ENCODE measurements at places on chromosomes 12 and 14. TPM values are rescaled to one million over a fixed set of nuclear protein-coding genes. Genes with fewer than 3 reads are reported as not detected.

GRCh38 chr14:38342803-38343202 is 86.9 kb upstream of the CLEC14A start:
- peaks cover 15% of the 10 kb centered on the region for H3K4me1 ChIP-seq
- H3K27me3 ChIP-seq: no peaks in the 10 kb centered on the region

DNA sequence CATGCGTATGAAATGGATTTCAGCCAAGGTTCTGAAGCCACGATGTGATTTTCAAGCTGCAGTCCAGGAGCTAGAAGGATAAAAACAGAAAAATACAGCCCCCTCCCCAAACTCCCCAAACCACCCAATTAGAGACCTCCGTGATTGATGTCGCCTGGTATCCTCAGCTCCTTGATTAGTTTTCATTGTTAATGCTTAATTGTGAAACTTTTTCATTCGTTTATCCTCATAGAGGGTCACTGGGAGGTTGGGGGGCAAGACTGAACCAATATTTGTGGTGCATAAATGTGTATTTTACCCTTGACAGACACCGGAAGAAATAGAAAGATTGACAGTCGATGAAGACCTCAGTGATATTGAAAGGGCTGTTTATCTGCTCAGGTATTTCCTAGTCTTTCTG is 1.6 kb downstream of the PPP4R4 start:
- H3K4me1 ChIP-seq: no peaks in the 10 kb centered on the region
- no peak for DNase-seq
- no peaks in the 10 kb centered on the region for H3K36me3 ChIP-seq
- H3K27ac ChIP-seq: no peak overlapping the region
- H3K27me3 ChIP-seq: peaks cover 29% of the 10 kb centered on the region

DNA sequence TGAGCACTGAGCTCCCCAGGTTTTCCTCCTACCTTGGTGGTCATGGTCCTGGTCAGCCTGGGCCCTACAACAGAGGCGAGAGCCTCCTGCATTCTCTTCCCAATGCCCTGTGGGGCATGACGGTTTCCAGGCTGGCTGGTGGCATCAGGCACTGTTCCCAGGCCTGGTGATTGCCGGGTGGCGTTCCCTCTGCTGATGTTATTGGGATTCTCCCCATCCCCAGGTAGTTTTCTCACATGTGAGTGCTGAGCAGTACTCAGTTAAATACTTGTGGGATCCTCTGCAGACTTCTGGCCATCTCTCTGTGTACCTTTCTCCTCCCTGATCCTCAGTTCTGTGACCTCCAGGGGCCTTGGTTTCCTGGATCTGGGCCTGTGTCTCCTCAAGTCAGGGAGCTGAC is 15.8 kb downstream of the C1R start:
- H3K4me1 ChIP-seq: peaks cover 4% of the 10 kb centered on the region
- peaks cover 27% of the 10 kb centered on the region for H3K27me3 ChIP-seq
- no peak for DNase-seq
- no peak overlapping the region for H3K27ac ChIP-seq
- H3K4me3 ChIP-seq: no peak overlapping the region
- H3K36me3 ChIP-seq: no peaks in the 10 kb centered on the region

GRCh38 chr12:105852951-105853350 is 285.8 kb downstream of the NUAK1 start:
- no peaks in the 10 kb centered on the region for H3K27me3 ChIP-seq
- no peak for DNase-seq
- H3K27ac ChIP-seq: no peak overlapping the region
- no peaks in the 10 kb centered on the region for H3K36me3 ChIP-seq

DNA sequence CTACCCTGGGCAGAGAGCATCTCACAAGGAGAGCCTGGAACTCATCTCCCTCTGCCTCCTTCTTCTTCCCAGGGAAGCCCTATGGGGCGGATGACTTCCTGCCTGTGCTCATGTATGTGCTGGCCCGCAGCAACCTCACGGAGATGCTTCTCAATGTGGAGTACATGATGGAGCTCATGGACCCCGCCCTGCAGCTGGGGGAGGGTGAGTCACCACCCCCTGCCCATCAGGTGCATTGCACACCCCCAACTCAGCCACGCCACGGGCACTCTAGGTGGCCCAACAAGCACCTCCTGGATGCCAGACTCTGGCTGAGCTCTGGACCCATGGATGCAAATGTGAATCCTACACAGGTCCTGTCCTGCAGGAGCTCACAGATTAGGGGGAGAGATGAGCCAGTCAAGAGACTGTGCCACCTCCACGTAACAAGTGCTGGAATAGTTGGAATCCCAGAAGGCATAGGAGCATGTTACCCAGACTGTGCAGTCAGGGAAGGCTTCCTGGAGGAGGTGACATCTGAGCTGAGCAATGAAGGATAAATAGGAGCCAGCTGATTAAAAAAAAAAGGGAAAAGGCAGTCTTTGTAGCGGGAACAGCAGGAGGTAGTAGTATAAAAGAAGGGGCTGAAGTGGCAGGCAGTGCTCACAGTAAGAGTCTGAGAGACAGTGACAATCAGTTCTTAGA is 71.9 kb downstream of the LGMN start:
- H3K4me1 ChIP-seq: peaks cover 6% of the 10 kb centered on the region
- no peaks in the 10 kb centered on the region for H3K36me3 ChIP-seq
- no peak for DNase-seq
- H3K4me3 ChIP-seq: no peak overlapping the region
- H3K27me3 ChIP-seq: no peaks in the 10 kb centered on the region

GRCh38 chr14:67583711-67584644 is 16.1 kb downstream of the PIGH start:
- no peak overlapping the region for H3K4me3 ChIP-seq
- H3K27me3 ChIP-seq: no peaks in the 10 kb centered on the region
- H3K27ac ChIP-seq: no peak overlapping the region
- peak; percentile 20 for DNase-seq
- no peaks in the 10 kb centered on the region for H3K4me1 ChIP-seq

DNA sequence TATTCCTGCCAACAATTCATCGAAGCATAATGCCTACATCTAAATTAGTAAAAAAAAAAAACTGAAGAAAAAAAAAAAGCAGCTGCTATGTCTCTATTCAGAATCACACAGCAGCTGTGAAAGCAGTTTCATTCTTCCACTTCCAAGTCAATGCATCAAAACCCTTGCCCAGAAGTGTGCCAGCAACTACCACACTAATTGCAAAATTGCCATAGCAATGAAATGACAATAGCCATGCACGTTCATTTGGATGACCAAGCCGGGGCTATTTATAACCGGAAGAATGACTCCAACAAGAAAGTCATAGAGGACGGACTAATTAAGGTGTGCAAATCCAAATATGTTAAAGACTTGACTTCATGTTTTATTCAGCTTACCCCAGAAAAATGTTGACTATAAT is 42.5 kb downstream of the SLC2A13 start:
- H3K36me3 ChIP-seq: no peaks in the 10 kb centered on the region
- no peaks in the 10 kb centered on the region for H3K27me3 ChIP-seq
- no peaks in the 10 kb centered on the region for H3K4me1 ChIP-seq
- DNase-seq: peak; percentile 34

DNA sequence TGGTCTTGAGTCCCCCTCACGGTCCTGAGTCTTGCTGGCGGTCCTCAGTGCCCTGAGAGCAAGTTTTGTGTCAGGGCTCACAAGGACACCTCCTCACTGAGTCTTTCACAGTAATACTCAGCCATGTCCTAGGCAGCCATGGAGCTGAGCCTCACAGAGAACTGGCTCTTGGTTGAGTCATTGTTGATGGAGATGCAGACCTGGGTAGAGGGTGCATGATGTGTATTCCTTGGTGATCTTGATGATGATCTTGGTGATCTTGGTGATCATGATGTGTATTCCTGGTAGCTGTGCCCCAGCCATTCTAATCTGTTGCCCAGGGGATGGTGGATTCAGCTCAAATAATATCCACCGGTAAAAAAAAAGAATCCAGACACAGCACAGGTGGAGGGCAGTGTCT is 495.4 kb downstream of the TMEM121 start:
- DNase-seq: no peak
- H3K27ac ChIP-seq: no peak overlapping the region
- H3K36me3 ChIP-seq: no peaks in the 10 kb centered on the region

DNA sequence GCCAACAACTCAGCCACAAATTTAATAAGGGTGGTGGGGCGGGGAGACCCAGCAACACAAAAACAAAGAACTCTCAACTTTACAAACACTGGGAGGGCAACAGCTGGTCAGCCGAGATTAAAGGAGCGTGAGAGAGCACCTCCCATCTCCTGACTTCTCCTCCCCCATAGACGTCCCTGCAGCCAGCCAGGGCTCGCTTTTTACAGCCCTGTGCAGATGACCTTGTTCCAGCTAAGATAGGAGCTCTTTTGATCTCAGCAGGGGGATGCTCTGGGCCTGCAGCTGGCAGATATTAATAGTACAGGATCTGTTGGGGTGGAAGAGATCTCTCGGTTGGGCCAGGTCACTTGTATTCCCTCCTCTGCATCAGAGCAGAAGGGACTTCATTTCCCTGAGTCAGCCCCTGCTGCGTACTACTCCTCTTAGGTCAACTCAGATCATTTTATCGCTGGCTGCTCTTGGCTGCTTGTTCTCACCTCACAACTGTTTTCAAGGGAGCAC is 475.8 kb downstream of the RAD51B start:
- DNase-seq: no peak
- no peak overlapping the region for H3K4me3 ChIP-seq

GRCh38 chr14:90720336-90720735 is 95.9 kb downstream of the TTC7B start:
- H3K36me3 ChIP-seq: no peaks in the 10 kb centered on the region
- H3K27ac ChIP-seq: no peak overlapping the region
- no peak overlapping the region for H3K4me3 ChIP-seq

DNA sequence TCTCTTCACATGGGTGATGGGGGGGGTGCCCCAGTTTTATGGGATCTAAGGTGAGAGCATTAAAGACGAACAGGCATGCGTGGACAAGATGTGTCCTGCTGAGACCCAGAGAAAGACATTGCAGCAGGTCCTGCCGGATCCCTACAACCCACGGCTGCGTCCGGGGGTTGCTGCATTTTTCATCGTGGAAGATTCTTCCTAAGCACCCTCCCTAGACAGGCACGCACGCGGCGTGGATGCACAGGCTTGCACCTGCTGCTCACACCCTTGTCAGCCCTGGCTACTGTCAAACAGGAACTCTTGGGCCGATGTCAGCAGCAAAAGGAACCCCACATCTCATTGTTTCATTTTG is 280.6 kb upstream of the RTL1 start:
- H3K4me1 ChIP-seq: no peaks in the 10 kb centered on the region
- no peak overlapping the region for H3K4me3 ChIP-seq
- peaks cover 14% of the 10 kb centered on the region for H3K27me3 ChIP-seq
- H3K36me3 ChIP-seq: no peaks in the 10 kb centered on the region
- H3K27ac ChIP-seq: no peak overlapping the region

- H3K36me3 ChIP-seq: no peaks in the 10 kb centered on the region
- peaks cover 18% of the 10 kb centered on the region for H3K4me1 ChIP-seq
- H3K4me3 ChIP-seq: no peak overlapping the region
- DNase-seq: no peak
- no peaks in the 10 kb centered on the region for H3K27me3 ChIP-seq
Measured at GRCh38 chr12:104747955-104748354, 210.1 kb downstream of the SLC41A2 start.

- no peak overlapping the region for H3K27ac ChIP-seq
- no peaks in the 10 kb centered on the region for H3K36me3 ChIP-seq
- no peaks in the 10 kb centered on the region for H3K4me1 ChIP-seq
- H3K4me3 ChIP-seq: no peak overlapping the region
- no peak for DNase-seq
Measured at GRCh38 chr12:5914387-5915149, 30.5 kb downstream of the ANO2 start.

DNA sequence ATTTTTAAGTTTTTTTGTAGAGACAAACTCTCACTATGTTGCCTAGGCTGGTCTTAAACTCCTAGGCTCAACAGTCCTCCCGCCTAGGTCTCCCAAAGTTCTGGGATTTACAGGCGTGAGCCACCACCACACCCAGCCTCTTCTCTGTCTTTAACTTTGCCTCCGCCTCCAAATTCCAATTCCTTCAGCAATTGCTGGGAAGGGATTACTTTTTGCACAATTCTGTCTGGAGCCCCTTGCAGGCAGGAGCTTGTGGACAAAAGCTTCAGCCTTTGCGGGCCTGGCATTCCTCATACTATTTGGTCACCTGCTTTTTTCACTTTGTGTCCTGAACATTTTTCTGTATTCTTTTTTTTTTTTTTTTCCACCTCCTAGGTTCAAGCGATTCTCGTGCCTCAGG is 26.0 kb downstream of the SH2B3 start:
- peaks cover 3% of the 10 kb centered on the region for H3K36me3 ChIP-seq
- no peaks in the 10 kb centered on the region for H3K27me3 ChIP-seq
- peak overlapping the region; percentile 8 for H3K27ac ChIP-seq
- peaks cover 61% of the 10 kb centered on the region for H3K4me1 ChIP-seq
- DNase-seq: no peak

DNA sequence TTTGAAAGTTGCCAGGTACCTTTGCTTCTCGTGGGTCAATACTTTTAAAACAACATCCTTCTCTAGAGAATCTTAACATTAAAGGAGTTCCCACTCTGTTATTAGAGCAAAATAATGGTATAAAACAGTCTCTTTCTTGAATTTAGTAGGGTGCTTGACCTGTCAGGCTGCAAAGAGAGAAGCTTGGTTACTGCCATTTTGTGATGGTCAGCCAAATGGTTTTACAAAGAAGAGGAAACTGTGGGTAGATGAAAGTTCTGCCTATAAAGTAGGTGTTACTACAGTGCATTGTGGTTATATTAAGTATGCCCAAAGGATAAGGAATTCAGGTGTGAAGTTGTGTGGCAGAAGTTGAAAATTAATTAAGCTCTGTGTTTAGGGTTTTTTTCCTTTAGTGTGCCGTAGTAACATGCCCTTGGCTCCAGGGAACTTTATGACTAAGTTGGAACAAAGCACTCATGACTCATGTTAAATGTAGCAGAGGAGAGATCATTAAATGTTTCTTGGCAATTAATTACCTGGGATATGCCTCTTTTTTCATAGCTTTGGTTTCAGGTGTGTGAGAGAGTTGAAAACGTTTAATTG is 354.0 kb upstream of the KITLG start:
- peaks cover 3% of the 10 kb centered on the region for H3K4me1 ChIP-seq
- peak; percentile 71 for DNase-seq
- H3K27ac ChIP-seq: no peak overlapping the region
- no peaks in the 10 kb centered on the region for H3K27me3 ChIP-seq
- H3K4me3 ChIP-seq: no peak overlapping the region

GRCh38 chr14:47526591-47527244 is 148.7 kb downstream of the MDGA2 start:
- no peaks in the 10 kb centered on the region for H3K4me1 ChIP-seq
- no peaks in the 10 kb centered on the region for H3K27me3 ChIP-seq
- DNase-seq: no peak
- H3K36me3 ChIP-seq: no peaks in the 10 kb centered on the region
- no peak overlapping the region for H3K27ac ChIP-seq

DNA sequence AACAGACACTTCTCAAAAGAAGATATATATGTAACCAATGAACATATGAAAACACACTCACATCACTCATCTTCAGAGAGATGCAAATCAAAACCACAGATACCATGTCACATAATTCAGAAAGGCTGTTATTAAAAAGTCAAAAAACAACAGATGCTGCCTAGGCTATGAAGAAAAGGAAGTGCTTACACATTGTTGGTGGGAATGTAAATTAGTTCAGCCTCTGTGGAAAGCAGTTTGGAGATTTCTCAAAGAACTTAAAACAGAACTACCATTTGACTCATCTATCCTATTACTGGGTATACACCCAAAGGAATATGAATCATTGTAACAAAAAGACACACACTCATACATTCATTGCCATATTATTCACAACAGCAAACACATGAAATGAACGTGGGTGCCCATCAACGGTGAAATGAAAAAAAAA is 35.1 kb downstream of the EIF2S3B start:
- no peaks in the 10 kb centered on the region for H3K4me1 ChIP-seq
- DNase-seq: peak; percentile 8
- H3K4me3 ChIP-seq: no peak overlapping the region
- no peak overlapping the region for H3K27ac ChIP-seq
- H3K36me3 ChIP-seq: no peaks in the 10 kb centered on the region

The KRT75 gene
- total RNA-seq: not detected

The NFYB gene
- total RNA-seq: 14.8 TPM

The LRRK2 gene
- 0.02 TPM for total RNA-seq

The ADGRD1 gene
- total RNA-seq: 3.9 TPM

The KRT2 gene
- not detected for total RNA-seq

The TMPRSS12 gene
- total RNA-seq: not detected

The CATSPERB gene
- not detected for total RNA-seq

The GALNT8 gene
- total RNA-seq: 6.8 TPM
